Cerebellar cortex (tissue), 1 donor: ENCODE measurements at places on chromosomes 4 and X.

- DNase-seq, result no peak
Observed at GRCh38 chr4:52728691-52729240, 22.5 kb downstream of the ERVMER34-1 start.

DNA sequence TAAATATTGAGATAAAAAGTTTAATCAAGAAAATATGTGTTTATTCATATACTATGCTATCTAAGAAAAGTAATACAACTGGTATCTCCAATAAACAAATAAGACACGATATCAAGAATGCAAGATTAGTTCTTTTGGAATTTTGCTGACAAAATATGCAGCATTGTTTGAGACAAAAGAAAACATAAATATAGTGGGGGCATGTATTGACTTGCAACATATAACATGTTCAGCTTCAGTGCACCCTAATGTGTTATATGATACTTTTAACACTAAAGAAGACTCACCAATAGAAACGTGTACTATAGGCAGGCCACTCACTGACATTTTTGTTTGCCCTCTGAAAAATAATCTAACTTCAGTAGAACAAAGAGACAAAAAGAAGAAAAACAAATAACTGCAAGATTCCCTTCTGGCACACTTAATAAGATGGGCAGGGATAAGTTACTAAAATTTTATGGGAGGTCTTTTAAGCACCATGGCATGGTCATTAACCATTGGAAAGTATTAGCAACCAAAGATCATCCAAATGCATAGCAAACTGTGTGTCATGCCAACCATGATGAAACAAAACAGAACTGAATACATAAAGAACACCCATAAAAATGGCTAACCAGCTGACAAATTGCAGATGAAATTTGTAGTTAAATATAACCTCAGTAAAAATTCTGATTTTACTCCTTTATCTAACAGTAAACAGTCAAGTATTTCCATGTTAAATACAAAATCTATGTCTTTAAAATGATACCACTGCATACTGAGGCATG lies 447.9 kb upstream of the FAM241A start:
- no peak for DNase-seq

DNA sequence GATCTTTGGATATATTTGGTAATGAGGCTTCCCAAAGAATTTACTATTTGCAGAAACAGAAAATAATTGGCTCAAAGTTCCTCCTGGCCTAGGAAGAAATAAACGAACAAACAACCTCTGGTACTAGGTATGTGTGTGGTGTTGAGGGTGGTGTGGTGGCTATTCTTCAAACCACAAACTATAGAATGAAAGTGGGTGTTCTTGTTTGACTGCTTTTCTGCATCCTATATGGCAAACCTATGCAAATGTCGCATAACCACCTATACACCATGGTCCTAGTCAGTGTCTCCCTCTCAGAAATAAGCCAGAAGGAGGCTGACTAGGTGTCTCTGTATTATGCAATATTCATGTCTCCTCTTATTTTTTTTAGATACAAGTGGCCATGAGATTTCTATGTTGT lies 106.6 kb upstream of the PCDH18 start:
- no peak for DNase-seq

- DNase-seq, result no peak
Observed at GRCh38 chr4:125719987-125720386, 405.2 kb downstream of the FAT4 start.

GRCh38 chrX:129931411-129932015 lies 25.5 kb downstream of the UTP14A start:
- DNase-seq, result peak; percentile 93

GRCh38 chr4:10732235-10732913 lies 47.8 kb upstream of the CLNK start:
- DNase-seq, result no peak

- peak; percentile 11 for DNase-seq
Observed at GRCh38 chr4:59700651-59701050, 1499.5 kb upstream of the ADGRL3 start.
